ENCODE measurements at places on chromosomes 3 and 15.

GRCh38 chr15:100175406-100176114 lies 166.2 kb downstream of the ADAMTS17 start:
- no peak for DNase-seq

DNA sequence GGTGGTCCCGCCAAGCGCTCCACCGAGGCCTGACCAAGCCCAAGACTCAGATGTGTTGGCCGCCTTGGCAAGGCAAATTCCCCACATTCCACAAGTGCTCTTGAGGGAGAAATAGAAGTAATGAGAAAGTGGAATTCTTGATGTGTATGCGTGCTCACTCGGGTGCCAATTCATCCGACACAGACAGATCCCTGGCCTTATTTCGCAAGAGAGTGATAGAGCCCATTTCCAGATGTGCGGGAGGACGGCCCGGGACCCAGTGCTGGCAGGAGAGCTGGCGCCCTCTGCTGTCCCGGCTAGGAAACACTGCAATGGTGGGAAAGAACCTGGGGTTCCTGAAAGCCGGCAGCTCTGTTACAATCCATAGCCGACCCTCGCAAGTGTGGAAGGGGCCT lies 76.0 kb downstream of the HMG20A start:
- DNase-seq = peak; percentile 8

- DNase-seq = no peak
Measured at GRCh38 chr15:51367322-51367976, 26.0 kb downstream of the GLDN start.

- DNase-seq = no peak
Measured at GRCh38 chr3:144308396-144308795, 336.8 kb downstream of the DIPK2A start.

- no peak for DNase-seq
Measured at GRCh38 chr15:59976480-59977271, 27.4 kb upstream of the FOXB1 start.

DNA sequence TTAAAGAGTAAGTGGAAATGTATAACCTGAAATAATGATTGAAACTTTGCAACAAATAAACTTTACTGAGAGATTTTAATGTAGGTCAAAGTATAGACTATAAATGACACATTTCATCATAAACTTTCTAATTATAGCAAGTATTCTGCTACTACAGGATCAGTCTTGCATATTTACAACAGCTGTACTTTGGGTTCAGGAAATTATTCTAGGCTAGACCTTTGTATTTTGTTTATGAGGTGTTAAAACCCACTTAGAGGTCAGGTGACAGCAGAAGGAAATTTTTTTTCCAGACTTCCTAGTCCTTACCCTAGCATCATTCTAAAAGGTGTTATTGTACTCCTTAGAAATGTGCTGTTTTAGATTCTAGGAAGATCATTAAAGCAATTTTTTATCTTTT lies 2.3 kb downstream of the RNF7 start:
- no peak for DNase-seq

DNA sequence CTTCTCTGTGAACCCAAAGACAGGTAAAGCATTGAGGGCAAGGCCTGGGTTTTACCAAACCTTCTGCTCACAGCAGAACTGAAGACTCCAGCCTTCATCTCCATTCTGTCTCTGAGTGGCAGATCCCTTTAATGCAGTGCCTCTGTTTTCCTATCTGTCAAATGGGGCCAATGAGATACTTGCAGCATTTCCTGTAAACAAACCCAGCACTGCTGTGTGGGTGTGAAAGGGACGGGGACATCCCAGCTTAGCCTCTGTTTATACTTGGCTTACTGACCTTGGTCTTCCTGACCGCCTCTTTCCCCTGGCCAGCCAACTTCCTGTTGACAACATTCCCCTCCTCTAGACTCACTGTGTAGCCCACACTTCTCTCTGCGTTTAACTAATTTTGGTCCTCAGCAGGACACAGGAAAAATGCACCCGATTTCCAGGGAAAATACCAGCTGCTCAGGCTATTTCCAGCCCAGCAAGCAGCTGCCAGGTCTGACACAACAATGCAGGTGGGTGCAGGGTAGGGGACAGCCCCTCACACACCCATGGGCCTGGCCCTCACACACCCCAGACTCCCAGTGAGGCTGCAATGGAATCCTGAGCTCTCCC lies 105.9 kb upstream of the HERC1 start:
- no peak for DNase-seq

DNA sequence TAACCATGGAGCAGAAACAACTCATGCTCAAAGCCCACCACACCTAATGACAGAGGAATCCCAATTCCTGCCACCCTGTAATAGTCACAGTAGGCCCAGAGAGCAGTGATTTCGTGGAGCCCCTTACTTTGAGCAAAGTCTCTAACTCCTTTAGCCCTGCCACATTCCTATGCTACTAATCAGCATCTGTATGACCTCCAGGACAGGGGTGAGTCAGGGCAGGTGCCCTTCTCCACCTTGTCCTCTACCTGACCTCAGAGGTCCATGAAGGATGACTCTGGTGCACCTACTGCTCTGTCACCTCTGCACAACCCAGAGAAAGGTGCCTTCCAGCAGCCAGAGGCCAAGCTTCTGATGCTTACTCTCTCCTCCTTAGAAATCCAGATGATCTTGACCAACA lies 6.1 kb upstream of the SCG3 start:
- no peak for DNase-seq

- peak; percentile 6 for DNase-seq
Measured at GRCh38 chr15:32651229-32651837, 9.8 kb downstream of the SCG5 start.

DNA sequence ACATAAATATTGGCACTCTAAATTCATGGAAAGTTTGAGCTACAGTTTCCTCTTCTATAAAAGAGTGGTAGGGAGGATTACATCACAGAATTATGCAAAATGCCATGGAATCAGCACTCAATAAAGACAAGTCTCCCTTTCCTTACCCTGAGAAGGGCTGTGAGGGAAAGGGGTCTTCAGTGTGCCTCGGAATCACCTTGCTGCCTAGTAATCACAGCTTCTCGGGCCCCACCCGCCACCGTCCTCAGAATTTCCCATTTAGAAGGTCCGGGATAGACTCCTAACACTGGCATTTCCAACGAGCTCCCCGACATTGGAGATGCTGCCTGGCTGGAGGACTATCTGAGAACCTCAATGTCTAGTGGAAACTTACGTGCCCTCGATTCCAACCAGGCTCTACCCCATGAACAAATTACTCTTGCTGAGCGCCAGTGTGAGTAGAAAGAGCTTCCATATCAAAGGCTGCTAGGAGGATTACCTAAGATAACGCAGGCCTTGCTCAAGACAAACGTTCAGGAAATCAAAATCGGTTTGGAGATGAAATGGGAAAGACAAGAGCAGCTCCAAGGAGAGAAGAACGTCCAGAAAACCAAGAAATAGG lies 92.1 kb upstream of the CHD2 start:
- DNase-seq = no peak

DNA sequence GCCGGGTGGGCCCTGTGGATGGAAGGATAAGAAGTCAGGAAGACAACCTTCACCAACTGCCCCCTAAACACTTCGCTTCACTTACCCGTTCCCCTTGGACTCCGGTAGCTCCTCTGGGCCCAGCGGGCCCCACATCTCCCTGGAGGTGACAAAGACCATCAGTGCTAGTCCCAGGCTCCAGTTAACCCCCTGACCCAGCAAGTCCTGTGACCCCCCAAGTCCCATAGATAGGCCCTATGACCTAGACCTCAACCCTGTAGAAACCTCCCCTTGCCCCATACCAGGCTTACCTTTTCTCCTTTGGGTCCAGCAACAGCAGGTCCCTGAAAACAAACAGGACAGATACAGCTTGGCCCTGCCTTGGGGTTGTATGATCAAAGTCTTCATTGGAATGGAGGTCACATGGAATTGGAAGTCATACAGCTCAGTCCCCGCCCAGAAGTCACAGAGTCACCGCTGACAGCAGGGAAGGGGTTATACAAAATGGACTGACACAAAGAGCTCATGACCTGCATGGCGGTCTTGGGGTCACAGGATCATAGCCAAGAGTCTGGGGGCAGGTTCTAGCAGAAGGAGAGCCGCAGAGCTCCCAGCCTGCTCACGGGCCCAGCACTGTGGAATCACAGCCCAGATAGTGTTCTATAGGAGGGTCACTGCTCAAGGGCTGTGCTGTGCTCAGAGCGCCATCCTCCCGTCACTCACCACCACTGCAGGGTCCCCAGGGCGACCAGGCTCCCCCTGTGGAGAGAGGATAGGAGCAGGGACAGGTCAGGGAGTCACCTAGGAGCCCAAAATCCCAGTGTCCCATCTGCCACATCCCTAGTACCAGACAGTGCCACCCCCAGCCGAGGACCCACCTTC lies 13.3 kb downstream of the COL7A1 start:
- no peak for DNase-seq

- no peak for DNase-seq
Measured at GRCh38 chr3:168330983-168331382, 235.3 kb upstream of the GOLIM4 start.

DNA sequence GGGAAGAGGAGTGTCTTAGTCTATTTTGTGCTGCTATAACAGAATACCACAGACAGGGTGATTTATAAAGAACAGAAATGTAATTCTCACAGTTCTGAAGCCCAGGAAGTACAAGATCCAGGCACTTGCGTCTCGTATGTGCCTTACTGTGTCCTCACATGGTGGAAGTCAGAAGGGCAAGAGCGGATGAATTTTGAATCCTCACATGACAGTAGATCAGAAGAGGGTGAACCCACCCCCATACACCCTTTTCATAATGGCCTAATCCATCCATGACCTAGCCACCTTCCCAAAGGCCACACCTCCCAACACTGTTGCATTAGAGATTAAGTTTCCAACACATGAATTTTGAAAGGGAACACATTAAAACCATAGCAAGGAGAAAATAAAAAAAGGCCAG lies 18.7 kb upstream of the ANXA2 start:
- DNase-seq = no peak

GRCh38 chr15:40755812-40756208 lies 756 bp upstream of the RMDN3 start:
- no peak for DNase-seq

DNA sequence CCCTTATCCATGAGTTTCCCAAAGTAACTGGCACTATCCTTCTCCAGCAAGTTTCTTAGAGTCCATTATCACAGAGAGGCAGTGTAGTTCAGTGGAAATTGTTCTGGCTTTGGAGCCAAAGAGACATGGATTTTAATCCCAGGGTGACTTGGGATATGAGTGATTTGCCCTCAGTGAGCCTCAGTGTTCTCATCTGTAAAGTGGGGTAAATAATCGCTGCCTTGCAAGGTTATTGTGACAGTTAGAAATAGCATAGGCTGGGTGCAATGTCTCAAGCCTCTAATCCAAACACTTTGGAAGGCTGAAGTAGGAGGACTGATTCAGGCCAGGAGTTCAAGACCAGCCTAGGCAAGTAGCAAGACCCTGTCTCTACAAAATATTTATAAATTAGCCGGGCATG lies 30.0 kb downstream of the DAPK2 start:
- no peak for DNase-seq

GRCh38 chr3:120364821-120365220 lies 15.7 kb upstream of the LRRC58 start:
- no peak for DNase-seq

DNA sequence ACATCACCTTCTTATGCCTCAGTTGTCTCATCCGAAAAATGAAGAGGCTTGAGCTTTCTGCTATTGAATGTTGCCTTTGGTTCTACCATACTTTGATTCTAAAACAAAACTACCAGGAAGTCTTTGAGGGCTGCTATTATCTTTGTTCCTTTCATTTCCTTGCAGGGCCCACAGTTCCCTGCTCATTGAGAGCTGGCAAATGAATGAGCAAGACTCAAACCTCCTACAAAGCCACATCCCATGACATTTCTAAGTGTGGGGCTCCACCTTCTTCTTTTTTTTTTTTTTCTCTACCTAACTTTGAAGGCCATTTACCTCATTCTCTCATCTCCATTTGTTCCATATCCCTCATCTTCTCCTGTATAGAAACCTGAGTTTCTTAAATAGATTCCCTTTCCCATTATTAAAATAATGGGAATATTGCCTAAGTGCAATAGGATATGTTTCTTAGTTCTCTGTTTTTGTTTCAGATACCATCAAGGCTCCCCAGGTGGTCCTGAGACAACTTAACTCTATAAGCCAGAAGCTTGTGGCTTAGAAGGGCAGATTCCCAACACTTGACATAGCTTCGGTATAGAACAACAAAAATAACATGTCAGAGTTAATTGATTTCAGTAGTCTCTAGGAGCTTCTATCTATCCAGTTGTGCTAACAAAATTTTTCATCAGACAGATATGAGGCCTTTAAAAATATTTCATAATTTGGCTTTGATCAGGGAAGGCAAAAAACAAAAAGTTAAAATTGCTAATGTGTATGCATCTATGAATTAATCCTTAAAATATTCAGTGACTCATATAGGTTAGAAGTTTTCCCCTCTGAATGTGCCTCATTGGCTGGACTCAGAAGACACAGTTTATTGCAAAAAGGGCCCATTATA lies 951.6 kb downstream of the TUSC7 start:
- no peak for DNase-seq

GRCh38 chr15:49313650-49314049 lies 109.4 kb upstream of the FGF7 start:
- DNase-seq = no peak

GRCh38 chr15:37682304-37682703 lies 252.1 kb upstream of the TMCO5A start:
- no peak for DNase-seq

- DNase-seq = no peak
Measured at GRCh38 chr3:40649346-40649745, 124.6 kb downstream of the ZNF621 start.

- no peak for DNase-seq
Measured at GRCh38 chr3:31244929-31245817, 287.6 kb upstream of the STT3B start.

GRCh38 chr15:73873889-73874511 lies 636 bp downstream of the TBC1D21 start:
- DNase-seq = no peak

DNA sequence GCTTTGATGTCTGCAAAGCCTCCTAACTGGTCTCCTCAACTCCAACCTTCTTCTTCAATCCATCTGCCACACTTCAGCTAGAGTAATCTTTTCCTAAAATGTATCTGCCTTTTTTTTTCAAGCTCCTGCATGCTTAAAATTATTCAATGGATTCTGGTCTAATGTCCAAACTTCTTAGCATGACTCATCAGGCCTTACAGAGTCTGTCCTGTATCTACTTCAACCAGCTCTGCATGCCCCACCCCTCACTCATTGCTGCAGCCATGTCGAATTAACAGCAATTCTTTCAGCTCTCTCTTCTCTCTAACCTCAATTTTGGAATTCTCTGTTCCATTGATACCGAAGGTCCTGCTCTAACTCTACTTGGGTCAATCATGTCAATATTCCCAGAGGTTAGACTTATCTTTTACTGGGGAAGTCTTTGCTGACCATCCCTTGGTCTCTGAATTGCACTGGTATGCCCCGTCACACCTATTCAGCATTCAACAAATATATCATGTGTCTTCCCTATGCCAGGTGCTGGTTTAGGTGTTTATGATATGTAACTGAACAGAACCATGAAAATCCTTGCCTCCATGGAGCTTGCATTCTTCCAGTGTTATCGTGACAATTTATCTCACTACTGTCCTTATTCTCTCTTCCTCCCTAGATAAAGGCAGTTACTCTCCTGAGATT lies 88.5 kb upstream of the NANOGP8 start:
- no peak for DNase-seq

Measured in NCI-H2107 (cell line).